ENCODE measurements at places on chromosomes 16 and 17. TPM values are rescaled to one million over a fixed set of nuclear protein-coding genes. Genes with fewer than 3 reads are reported as not detected.

The MRTFB gene
- total RNA-seq: 46.5 TPM

The CES4A gene
- total RNA-seq: 10.7 TPM

The ADGRG3 gene
- not detected for total RNA-seq

The DPEP1 gene
- 274 TPM for total RNA-seq

The DRC3 gene
- total RNA-seq: 10.0 TPM

The PRAC2 gene
- total RNA-seq: 9.6 TPM

The VEZF1 gene
- 91.1 TPM for total RNA-seq

The NPIPB13 gene
- total RNA-seq: 5.8 TPM

The CA4 gene
- 4.7 TPM for total RNA-seq

The AOC3 gene
- 20.7 TPM for total RNA-seq

The KCNJ18 gene
- not detected for total RNA-seq

The RPGRIP1L gene
- total RNA-seq: 6.1 TPM

The ANKRD40CL gene
- not detected for total RNA-seq

The FBXW10 gene
- 1.8 TPM for total RNA-seq

The OMG gene
- total RNA-seq: not detected

The RFFL gene
- 51.3 TPM for total RNA-seq

The ZNF263 gene
- total RNA-seq: 88.8 TPM

The CIBAR2 gene
- not detected for total RNA-seq

The ABHD15 gene
- 9.1 TPM for total RNA-seq

The BAIAP3 gene
- total RNA-seq: 12.1 TPM

The GFOD2 gene
- 27.4 TPM for total RNA-seq

The BEAN1 gene
- total RNA-seq: 0.51 TPM

The SLC5A10 gene
- total RNA-seq: not detected

The MAPT gene
- total RNA-seq: 11.7 TPM

The RRAD gene
- total RNA-seq: 37.0 TPM

The ST6GALNAC1 gene
- 27.2 TPM for total RNA-seq

The SULT1A2 gene
- total RNA-seq: 0.96 TPM

The KRT33A gene
- not detected for total RNA-seq

The KCNG4 gene
- not detected for total RNA-seq

The FBXO39 gene
- 2.5 TPM for total RNA-seq

The KRTAP4-6 gene
- not detected for total RNA-seq

The PRR11 gene
- 2.5 TPM for total RNA-seq

The RSPRY1 gene
- 35.8 TPM for total RNA-seq

The ENPP7 gene
- not detected for total RNA-seq

The OGFOD3 gene
- 41.0 TPM for total RNA-seq

The CCL7 gene
- total RNA-seq: not detected

The TTLL6 gene
- total RNA-seq: 0.23 TPM

The TAT gene
- not detected for total RNA-seq

The CLEC3A gene
- total RNA-seq: 5.5 TPM
